Upper lobe of right lung (tissue), 1 donor: ENCODE measurements at places on chromosomes 1 and 21.

DNA sequence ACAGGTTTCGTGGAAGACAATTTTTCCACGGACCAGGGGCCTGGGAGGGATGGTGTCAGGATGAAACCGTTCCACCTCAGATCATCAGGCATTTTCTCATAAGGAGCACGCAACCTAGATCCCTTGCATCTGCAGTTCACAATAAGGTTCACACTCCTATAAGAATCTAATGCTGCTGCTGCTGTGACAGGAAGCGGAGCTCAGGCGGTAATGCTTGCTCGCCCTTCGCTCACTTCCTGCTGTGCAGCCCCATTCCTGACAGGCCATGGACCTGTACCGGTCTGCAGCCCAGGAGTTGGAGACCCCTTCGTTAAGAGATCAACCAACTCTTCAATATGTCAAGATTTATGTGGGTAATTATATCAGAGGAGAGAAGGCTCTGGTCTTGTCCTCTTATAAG is 3.3 kb upstream of the DHX9 start:
- no peak for DNase-seq

DNA sequence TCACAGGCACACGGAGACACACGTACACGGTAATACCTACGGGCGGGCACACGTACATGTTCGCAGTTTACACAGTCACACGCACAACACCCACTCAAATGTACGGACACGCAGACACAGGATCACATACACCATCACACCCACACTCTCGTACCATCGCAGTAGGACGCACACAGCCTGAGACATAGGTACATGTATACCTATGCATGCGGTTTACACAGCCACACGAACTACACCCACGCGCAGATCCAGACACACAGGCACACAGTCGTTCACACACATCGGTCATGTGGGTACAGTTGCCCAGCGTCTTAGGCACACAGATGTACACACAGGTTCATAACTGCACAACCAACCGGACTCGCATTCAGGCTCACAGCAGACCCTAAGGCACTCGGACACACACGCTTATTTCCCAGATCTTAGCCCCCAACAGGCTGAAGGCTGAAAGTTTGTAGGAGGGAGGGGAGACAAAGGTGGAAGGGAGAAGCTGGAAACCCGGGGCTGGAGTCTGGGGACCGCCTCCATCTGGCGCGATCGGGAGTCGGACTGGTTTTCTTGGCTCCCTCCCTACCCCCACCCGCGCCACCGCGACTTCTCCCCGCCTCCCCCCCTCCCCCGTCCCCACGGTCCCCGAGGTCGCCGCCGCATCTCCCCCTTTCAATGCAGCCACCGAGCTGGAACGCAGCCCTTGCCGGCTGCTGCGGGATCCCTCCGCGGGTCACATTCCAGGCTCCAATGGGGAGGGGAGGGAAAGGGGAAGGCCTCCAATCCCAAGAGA is 51.9 kb upstream of the SYNC start:
- peak; percentile 79 for DNase-seq

GRCh38 chr1:3142236-3142635 is 73.2 kb downstream of the PRDM16 start:
- no peak for DNase-seq

- DNase-seq: no peak
These were observed 44.9 kb downstream of the SGIP1 start for GRCh38 chr1:66578841-66579240.

DNA sequence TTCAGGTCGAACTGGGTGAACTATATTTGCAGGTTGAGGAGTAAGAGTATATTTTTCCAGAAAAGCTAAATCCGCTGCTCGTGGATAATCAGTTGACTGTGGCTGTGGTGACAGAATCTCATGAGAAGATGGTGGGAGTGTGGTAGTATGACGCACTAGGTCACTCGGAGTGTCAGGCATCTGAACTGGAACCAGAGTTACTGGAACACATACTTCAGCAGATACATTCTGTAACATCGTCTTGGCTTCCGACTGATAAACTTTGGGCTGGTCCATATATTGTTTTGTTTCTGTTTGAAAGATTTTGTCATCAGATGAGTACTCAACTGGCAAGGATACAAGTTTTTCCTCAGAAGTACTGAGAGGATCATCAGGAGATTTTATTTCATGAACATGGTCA is 13.0 kb upstream of the ASPM start:
- no peak for DNase-seq

- peak; percentile 11 for DNase-seq
These were observed 1323.2 kb downstream of the AMY1C start for GRCh38 chr1:105072850-105073249.

- no peak for DNase-seq
These were observed 20.4 kb downstream of the PBX1 start for GRCh38 chr1:164579381-164579780.

DNA sequence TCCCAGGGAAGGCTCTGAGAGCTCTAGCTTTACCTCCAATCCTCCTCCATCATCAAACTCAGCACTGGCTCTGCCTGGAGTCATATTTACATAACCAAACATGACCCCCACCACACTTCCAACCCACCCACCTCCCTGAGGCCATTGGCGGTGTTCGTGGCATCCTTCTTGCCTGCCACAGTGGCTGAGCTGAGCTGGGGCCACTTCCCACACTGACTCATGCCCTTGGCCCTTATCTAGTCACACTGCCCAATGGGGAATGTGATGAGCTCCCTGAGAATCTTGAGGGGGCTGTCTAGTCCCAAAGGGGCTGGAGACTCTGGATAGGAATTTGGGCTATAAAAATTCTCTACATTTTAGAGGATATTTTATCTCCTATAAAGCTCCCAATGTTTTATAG is 230.9 kb upstream of the IRF2BP2 start:
- DNase-seq: no peak

- no peak for DNase-seq
These were observed 20.6 kb downstream of the CLCA1 start for GRCh38 chr1:86489242-86489878.
